ENCODE measurements at places on chromosomes 16 and 17. TPM values are rescaled to one million over a fixed set of nuclear protein-coding genes. Genes with fewer than 3 reads are reported as not detected.

Gene NHLRC4
- total RNA-seq, result 1.2 TPM

Gene MMP25
- 34.0 TPM for total RNA-seq

Gene DRC3
- total RNA-seq, result not detected

Gene RNF135
- 9.5 TPM for total RNA-seq

Gene SHISA9
- not detected for total RNA-seq

Gene TPPP3
- total RNA-seq, result not detected

Data from activated CD8-positive, alpha-beta memory T cell treated with anti-CD3 and anti-CD28 coated beads, Interleukin-2, amount 10 ng/mL, durations not matched to agents 7 days and 5 days (primary cell).